ENCODE measurements at places on chromosomes 16 and 17.

GRCh38 chr16:23847251-23847650 lies 11.5 kb downstream of the PRKCB start:
- DNase-seq = no peak

GRCh38 chr17:19540706-19541370 lies 7.2 kb downstream of the SLC47A1 start:
- DNase-seq = no peak

DNA sequence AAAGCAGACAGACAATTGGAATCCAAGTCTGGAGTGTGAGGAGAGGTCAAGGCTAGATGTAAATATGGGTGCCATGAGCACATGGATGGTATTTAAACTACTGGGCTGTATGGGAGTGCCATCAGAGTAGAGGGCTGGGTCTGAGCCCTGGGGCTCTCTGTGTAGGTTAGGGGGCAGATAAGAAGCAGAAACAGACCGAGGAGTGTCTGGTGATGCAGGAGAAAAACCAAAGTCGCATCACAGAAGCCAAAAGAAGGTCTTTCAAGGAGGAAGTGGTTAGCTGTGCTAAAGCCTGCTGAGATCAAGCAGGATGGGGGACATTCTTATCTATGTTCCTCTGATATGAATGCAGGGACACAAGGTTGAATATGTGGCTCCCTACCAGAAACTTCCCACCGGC lies 1.9 kb downstream of the TSEN54 start:
- DNase-seq = peak; percentile 76

- DNase-seq = peak; percentile 76
Observed at GRCh38 chr17:75832164-75832651, 12.0 kb downstream of the UNC13D start.

- no peak for DNase-seq
Observed at GRCh38 chr17:37124821-37125173, 176.0 kb downstream of the AATF start.

DNA sequence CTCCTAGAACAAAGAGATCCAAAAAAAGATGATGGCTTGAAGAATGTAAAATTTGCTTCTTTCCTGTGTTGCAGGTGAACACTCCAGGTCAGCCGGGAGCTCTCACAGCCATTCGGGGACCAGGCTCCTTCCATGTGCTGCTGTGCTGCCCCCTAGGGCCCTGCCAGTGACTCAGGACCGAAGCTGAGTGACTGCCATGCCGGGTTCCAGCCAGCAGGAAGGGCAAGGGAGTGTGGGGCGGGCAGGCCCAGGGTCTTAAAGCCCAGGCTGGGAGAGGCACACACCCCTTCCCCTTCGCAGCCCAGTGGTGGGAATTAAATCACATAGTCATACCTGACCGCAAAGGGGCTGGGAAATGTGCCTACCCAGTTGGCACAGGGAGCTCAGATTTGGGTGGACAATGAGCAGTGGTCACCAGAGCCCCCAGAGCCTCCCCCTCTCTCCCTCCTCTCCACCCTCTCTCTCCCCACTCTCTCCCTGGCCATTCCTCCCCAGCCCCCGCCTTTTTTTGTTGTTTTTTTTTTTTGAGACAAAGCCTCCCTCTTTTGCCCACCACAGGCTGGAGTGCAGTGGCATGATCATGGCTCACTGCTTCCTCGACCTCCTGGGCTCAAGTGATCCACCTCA lies 11.5 kb downstream of the EPOP start:
- DNase-seq = peak; percentile 36

DNA sequence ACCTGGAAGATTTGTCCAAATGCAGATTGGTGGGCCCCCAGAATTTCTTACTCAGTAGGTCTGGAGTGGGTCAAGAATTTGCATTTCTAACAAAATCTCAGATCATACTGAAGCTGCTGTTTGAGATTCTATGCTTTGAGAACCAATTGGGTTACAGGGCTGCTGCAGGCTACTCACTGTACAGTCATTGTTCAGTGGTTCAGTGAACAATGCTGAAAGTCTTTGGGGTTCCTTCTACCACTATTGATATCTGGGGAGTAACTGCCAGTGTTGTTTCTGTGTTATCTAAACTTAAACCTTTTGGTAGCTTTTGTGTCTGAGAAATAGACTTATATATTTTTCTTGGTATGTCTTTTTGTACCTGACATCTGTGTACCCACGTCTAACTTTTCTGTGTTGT lies 187.5 kb downstream of the TANC2 start:
- DNase-seq = no peak

- DNase-seq = no peak
Observed at GRCh38 chr17:47652570-47652969, 2.9 kb downstream of the KPNB1 start.

DNA sequence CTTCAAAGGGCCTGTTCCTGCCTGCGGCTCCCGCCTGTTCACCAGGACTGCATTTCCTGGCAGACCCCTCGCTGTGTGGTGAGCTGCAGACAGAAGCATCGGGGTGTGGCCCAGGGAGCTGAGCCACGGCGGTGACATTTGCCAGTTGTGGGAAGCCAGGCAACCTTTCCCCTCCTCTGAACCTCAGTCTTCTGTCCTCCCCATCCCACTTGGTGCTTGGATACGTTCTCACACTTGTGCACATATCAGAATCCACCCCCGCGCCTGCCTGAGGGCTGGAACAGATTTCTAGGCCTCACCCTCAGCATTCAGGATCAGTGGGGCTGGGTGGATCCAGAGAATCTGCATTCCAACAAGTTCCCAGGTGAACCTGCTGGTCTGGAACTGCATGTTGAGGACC lies 63.5 kb downstream of the CRISPLD2 start:
- DNase-seq = no peak

DNA sequence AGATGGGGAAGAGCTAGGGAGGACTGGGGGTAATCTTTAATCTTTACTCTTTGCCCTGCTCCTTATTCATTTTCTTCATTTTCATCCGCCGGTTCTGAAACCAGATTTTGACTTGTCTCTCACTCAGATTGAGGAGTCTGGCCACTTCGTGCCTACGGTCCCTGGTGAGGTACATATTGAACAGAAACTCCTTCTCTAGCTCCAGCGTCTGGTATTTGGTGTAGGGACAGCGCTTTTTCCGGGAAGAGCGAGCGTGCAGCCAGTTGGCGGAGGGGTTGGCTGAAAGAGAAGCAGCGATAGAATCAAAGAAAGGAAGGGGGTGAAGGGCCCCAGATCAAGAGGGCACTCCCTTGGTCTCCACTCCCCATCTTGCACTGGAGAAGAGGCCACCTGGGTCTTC lies 3.3 kb downstream of the HOXB9 start:
- DNase-seq = no peak

DNA sequence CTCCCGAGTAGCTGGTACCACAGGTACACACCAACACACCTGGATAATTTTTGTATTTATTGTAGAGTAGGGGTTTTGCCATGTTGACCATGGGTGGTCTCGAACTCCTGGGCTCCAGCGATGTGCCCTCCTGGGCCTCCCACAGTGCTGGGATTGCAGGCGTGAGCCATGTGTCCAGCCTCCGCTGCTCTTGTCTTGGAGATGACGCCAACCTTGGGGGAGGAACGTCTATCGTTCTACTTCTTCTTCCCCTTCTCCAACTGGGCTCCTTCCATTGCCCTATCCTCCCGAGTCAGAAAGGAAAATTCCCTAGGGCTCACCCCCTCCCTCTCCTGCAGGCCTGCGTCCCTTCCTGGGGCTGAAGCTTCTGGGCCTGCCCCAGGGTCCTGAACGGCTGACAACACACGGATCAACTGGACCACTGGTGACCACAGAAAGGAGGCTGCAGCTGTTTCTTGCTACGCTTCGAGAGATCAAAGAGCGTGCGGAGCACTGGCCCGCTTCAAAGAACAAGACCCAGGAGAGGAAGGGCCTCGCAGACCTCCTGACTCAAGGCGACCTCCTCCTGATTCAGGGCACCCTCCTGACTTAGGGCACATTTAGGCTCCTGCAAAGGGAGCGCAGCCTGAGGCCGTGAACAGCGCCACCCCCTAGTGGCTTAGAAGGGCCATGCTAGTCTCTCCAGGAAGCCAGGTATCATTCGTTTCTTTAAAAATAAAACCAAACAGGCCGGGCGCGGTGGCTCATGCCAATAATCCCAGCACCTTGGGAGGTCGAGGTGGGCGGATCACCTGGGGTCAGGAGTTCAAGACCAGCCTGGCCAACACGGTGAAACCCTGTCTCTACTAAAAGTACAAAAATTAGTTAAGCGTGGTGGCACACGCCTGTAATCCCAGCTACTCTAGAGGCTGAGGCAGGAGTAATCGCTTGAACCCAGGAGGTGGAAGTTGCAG lies 48.5 kb upstream of the HELZ start:
- peak; percentile 74 for DNase-seq

GRCh38 chr17:15918261-15918660 lies 26.7 kb upstream of the ADORA2B start:
- DNase-seq = no peak

- DNase-seq = no peak
Observed at GRCh38 chr16:49524216-49524946, 150.8 kb downstream of the C16orf78 start.

- DNase-seq = no peak
Observed at GRCh38 chr17:12140685-12141084, 120.0 kb downstream of the MAP2K4 start.

DNA sequence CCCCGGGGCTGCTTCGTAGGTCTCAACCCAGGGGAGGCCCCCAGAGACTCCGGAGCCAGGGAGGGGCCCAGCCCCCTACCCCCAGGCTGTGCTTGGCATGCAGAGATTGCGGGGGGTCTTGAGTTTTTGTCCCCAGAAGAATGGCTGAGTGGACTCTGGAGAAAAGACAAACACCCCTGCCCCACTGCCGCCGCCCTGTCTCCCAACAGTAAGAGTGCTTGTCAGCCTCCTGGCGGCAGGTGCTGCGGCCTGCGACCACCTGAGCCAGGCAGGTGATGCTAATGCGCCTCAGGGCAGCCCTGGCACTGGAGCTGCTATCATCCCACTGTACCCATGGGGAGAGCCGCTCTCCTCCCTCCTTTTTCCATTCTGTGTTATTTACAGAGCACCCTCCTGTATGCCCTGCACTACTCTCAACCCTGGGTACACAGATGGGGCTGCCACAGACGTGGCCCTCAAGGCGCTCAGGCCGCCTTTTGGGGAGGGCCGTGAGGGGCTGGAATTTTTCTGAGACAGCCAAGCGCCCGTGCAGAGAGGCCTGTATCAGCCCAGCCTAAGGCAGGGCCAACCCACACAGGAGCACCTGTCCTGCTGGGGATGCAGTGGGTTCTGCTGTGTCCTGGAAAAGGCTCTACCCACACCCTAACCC lies 2.6 kb upstream of the IL17C start:
- DNase-seq = no peak

DNA sequence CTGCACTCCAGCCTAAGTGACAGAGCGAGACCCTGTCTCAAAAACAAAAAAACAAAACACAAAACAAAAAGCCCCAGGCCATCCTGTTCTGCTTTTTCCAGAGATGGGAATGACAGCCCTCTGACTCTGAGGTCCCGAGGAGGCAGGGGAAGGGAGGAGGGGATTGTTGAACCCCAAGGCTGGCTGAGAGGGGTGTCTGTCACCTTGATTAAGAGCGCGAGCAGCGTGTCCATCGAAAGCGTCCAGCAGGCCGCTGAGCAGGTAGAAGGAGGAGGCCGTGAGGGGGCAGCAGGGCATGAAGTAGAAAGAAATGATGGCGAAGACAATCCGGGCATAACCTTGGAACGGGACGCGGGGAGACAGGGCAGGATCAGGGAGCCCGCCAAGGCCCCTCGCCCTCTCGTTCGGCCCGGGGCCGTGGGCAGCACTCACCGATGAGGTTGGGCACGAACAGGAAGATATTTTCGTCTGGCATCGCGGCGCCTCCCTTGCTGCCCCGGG lies 593 bp downstream of the CDIPT start:
- DNase-seq = no peak

DNA sequence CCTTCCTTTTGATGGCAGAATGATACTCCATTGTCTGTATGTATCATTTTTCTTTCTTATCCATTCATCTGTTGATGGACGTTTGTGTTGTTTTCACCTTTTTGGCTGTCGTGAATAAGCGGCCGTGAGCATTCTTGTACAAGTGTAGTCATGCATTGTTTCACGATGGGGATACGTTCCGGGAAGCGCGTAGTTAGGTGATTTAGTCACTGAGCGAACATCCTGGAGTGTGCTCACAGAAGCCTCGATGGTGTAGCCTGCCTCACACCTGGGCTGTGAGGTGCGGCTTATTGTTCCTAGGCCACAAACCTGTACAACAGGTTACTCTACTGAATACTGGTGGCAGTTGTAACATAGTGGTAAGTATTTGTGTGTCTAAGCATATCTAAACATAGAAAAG lies 136.5 kb downstream of the CMIP start:
- no peak for DNase-seq

GRCh38 chr17:67867591-67867990 lies 42.3 kb downstream of the BPTF start:
- no peak for DNase-seq

DNA sequence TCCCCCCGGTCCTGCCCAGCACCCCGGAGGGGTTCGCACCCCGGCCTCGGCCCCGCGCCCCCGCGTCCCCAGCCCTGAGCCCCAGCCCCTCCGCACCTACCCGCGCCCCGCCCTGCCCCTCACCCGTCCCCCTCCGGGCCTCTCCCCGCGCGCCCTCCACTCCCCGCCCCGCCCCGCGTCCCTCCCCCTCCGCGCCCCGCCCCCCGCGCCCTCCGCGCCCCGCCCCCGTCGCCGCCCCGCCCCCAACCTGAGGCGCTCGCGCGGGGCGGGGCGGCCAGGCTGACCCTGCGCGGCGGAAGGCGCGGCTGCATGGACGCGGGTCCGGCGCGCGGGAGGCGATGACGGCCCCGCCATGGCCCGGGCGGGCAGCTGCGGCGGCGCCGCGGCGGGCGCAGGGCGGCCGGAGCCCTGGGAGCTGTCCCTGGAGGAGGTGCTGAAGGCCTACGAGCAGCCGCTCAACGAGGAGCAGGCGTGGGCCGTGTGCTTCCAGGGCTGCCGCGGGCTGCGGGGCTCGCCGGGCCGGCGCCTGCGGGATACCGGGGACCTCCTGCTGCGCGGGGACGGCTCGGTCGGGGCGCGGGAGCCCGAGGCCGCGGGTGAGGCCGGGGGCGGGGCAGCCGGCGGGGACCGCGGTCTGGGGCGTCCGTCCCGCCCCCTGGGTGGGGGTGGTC lies at the start of gene SPIRE2:
SPIRE2 (plus strand) TSS at position 277 of the 671 bp plus-strand sequence; CDS start at position 353, 76 bp downstream.
- peak; percentile 76 for DNase-seq
